ENCODE measurements at places on chromosomes 5 and 9. TPM values are rescaled to one million over a fixed set of nuclear protein-coding genes. Genes with fewer than 3 reads are reported as not detected.
A peak's percentile ranks its signal among the peaks of the same experiment; 100 is the strongest.

- H3K27ac ChIP-seq = no peak overlapping the region
- H3K27me3 ChIP-seq = no peaks in the 10 kb centered on the region
- H3K4me3 ChIP-seq = no peak overlapping the region
- H3K36me3 ChIP-seq = no peaks in the 10 kb centered on the region
Measured at GRCh38 chr5:53406630-53407316, 73.7 kb upstream of the FST start.

- DNase-seq = peak; percentile 51
- H3K27ac ChIP-seq = peak overlapping the region; percentile 80
- H3K36me3 ChIP-seq = no peaks in the 10 kb centered on the region
- no peaks in the 10 kb centered on the region for H3K27me3 ChIP-seq
- no peaks in the 10 kb centered on the region for H3K4me1 ChIP-seq
Measured at GRCh38 chr5:43396762-43397304, 15.4 kb downstream of the CCL28 start.

- H3K36me3 ChIP-seq = no peaks in the 10 kb centered on the region
- no peaks in the 10 kb centered on the region for H3K4me1 ChIP-seq
- H3K4me3 ChIP-seq = no peak overlapping the region
- DNase-seq = no peak
Measured at GRCh38 chr9:29183971-29184370, 1610.7 kb upstream of the C9orf72 start.

DNA sequence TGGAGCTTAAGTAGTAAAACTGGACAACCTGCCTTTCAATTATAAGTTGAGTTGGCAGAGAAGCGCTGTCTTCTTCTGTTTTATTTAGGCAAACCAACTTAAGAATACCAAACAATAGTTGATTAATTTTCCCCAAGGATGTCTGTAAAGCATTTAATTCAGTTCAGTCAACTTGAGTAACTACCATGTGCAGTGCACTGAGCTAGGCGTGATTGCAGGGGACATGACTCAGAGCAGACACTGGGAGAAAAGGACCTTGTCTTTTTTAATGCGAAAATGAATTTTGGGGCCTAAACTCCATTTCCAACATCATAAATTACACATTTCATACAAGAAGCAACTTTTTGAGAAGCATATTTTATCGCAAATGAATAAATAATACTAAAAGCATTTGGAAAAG is 66.3 kb downstream of the FBXL7 start:
- H3K4me1 ChIP-seq = no peaks in the 10 kb centered on the region
- peaks cover 2% of the 10 kb centered on the region for H3K27me3 ChIP-seq
- no peaks in the 10 kb centered on the region for H3K36me3 ChIP-seq

DNA sequence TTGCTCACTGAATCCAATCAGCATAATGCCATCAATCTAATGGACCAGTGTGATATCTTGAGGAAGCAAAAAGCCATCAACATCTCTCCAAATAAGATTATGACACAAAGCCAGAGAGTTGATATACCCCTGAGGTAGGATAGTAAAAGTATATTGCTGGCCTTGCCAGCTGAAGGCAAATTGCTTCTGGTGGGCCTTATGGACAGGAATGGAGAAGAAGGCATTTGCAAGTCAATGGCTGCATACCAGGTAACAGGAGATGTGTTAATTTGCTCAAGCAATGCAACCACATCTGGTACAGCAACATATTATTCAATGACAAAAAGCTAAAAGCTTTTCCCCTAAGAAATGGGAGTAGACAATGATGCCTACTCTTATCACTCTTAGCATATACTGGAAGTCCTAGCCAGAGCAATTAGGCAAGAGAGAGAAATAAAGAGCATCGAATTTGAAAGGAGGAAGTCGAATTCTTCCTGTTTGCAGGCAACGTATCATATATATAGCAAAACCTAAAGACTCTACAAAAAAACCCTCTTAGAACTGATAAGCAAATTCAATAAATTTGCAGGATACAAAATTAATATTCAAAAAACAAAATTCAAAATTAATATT is 216.1 kb upstream of the RASA1 start:
- H3K4me1 ChIP-seq = no peaks in the 10 kb centered on the region
- no peak for DNase-seq
- H3K4me3 ChIP-seq = no peak overlapping the region
- no peaks in the 10 kb centered on the region for H3K27me3 ChIP-seq

Gene MLANA
- not detected for total RNA-seq

Gene ZNF454
- total RNA-seq = not detected

Gene PFN3
- not detected for total RNA-seq
